Cardiac fibroblast (primary cell): ENCODE measurements at places on chromosomes 7 and 10.

DNA sequence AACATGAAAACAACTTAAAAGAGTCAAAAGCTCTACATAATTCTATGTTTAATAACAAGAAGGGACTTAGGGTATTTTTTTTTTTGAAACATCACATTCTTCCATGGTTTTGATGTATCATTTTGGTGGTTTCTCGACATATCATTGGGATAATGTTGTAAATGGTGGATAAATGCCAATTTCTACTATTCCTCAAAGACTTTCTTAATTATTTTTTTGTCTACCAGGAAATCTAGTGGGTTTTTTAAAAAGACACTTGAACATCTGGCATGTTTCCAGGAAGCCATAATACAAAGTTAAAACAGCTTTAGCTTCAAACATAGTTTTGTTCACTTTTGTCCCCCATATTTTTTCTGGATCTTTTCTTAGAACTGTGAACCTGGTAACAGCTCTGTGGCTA lies 200.4 kb downstream of the DKK1 start:
- DNase-seq = no peak

DNA sequence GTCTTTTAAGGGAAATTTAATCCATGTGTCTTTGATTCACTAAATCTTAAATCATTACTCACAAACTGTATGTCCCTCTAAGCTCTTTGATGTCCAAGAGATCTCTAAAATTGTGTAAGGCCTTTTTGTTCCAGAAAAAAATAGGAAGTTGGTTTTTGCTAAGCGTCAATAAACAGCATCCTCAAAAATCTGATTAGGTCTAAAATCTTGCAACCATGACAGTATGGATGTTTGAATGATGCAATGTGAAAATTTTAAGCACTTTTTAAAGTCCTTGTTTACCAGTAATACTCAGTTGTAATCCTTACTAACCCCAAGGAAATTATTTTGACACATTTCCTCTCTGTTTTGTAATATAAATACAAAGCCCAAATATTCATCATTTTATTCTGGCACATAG lies 6.8 kb downstream of the MET start:
- DNase-seq = no peak

GRCh38 chr10:124380256-124380995 lies 38.3 kb downstream of the OAT start:
- no peak for DNase-seq

- DNase-seq = no peak
Observed at GRCh38 chr10:128473911-128474310, 347.7 kb upstream of the MKI67 start.

DNA sequence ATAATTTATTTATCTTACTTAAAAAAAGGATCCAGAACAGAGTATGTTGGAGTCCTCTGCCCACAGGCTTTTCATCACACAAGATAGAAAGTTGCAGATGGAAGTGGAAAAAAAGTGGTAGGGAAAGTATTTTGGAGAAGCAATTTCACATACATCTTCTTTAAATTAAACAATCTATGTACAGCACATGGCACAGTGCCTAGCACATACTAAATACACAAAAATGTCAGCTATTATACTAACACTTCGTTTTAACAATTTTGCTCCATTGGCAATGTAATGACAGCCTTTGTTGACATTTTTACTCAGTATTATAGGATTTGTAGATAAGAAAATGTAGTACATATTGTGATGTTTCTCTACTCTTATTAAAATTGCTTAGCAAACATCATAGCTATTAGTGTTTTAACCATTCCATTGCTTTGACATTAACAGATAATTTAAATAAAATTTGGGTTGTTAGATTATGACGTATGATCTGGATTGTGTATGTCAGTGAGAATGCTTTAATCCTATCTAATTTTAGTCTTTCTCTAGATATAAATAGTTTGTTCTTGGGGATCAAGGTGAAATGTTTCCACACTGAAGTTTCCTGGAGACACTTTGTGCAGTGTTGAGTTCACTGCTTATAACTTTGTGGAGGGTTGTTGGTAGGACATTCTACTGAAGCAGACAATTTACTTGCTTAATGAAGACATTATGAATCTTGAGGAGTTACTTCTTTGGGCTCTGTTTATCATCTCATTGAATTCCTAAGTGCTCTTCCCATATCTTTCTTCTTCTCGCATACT lies 202.8 kb upstream of the DKK1 start:
- DNase-seq = no peak

- DNase-seq = no peak
Observed at GRCh38 chr10:126160571-126160970, 227.7 kb downstream of the ADAM12 start.

DNA sequence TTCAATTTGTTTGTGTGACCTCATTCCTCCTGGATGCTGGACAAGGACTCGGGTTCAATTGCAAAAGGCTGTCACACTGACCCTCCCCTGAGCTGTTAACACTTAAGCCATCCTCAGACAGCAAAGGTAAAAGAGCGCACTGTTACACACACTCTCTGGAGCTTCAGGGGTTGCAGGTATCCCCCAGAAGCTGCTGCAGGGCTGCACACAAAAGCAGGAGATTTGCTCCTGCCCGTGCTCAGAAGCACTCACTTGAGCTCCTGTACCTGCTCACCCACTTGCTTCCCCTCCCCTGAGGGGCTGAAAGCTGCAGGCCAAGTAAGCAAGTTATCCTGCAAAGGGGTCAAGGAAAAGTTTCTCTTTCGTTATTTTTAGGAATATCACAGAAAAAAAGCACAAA lies 886.2 kb upstream of the ZWINT start:
- no peak for DNase-seq

DNA sequence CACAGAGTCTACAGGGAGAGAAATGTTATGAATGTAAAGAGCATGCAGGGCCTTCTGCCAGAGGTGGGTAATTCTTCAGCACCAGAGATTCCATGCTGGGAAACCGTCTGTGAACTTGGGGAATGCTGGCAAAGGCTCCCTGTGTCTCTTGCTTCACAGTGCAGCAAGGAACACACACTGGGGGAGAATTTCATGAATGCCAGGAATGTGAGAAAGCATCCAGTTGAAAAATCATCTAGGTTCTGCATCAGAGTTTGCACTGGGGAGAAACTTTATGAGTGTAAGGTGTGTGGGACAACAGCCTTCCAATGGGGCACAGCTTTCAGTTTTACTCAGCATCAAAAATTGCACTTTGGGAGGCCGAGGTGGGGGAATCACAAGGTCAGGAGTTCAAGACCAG lies 224.3 kb upstream of the IGFBP3 start:
- DNase-seq = peak; percentile 99
